ENCODE measurements at places on chromosomes 6 and 20. TPM values are rescaled to one million over a fixed set of nuclear protein-coding genes. Genes with fewer than 3 reads are reported as not detected.

DNA sequence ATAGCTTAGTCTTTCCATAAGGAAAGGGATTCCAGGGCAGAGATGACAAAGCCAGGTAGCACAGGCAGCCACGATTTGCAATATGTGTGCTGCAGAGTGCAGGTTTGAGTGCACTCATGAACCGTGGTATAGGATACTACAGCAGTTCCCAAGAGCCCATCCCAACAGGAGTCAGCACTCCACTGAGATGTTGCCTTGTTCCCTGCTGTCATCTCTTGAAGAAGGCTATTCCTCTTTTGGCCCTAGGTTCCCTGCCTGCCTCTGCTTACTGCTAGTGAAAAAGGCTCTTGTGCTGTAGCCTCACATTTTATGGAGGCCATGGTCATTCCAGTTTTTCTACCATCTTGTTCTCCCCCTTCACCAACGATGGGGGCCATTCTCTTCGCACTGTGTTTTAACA is 40.2 kb downstream of the RALY start:
- DNase-seq, result no peak

BHLHE23 gene
- not detected for total RNA-seq

RIPOR2 gene
- total RNA-seq, result 260 TPM

DNA sequence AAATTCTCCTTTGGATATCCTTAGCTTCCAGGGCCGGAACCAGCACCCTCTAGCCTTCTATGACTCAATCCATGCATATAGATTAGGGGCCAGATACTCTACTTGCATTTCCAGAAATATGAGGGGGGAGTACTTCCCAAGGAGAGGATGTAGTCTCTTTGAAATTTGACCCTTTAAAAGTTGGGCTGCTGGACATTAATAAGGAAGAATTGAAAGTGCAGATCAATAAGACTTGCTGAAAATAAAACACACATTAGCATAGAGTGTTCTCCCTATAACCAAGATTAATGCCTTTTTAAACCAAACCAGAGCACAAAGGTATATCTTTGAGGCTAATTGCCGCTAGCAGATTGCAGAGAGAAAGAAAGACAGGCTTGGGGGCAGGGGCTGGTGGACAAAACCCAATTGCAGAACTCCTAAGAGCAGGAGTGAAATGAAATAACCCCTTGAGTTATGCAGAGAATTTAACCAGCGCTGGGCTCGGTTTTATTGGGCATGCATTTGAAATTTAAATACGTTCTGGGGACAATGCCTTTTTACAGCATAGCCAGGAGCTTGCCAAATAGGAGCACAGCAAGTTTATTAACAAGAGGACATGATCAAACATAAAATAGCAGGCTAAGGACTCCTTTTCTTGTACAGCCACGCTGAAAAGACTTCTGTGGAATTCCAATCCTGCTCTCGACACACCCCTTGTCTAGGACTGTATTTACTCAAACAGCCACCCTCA is 108.2 kb upstream of the SALL4 start:
- DNase-seq, result no peak

- no peak for DNase-seq
These were observed at the start of gene PRDM13 for GRCh38 chr6:99606656-99607415. PRDM13 (plus strand) TSS chr6:99606833; CDS start chr6:99607035, 202 bp downstream.

DNA sequence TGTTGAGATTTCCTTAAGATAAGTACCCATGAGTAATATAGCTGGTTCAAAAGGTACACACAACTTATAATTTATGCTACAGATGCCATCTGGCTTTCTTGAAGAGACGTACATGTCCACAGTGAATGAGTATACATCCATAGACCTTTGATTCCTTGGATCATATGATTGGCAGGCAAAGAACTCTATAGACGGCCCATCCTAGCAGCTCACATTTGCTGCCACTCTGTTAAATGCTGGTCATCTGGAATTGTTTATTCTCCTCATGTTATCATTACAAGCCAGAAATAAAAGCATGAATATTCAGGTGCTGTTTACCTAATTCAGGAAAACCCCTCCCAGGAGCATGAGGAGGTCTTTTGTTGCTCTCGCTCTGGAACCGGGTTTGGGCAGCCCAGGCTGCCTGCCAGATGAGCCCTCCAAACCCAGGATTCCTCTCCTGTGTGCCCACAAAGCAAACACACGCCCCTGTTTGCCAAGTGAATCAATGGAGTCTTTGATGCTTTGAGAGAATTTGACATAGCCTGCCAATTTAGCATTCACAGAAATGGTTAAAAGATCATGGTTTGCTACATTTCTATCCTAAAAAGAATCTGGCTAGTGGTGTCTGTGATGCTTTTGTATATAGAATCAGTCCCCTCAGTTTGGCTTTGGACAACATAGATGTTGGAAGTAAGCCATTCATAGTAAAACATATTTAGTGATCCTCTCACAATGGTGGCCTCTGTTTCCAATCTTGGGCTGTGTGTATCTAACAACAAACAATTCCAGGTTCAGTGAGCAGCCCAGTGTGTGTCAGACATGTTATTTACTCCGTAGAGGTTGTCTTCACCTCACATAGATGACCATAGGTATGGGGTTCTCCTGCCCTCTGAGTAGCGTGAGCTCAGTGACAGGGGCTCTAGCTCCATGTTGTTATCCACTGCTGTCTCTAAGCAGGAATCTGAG is 17.5 kb upstream of the PLCG1 start:
- DNase-seq, result no peak

- no peak for DNase-seq
These were observed 144.5 kb downstream of the VEGFA start for GRCh38 chr6:43914272-43915147.

- no peak for DNase-seq
These were observed 18.6 kb downstream of the TREML2 start for GRCh38 chr6:41182069-41183034.

DNA sequence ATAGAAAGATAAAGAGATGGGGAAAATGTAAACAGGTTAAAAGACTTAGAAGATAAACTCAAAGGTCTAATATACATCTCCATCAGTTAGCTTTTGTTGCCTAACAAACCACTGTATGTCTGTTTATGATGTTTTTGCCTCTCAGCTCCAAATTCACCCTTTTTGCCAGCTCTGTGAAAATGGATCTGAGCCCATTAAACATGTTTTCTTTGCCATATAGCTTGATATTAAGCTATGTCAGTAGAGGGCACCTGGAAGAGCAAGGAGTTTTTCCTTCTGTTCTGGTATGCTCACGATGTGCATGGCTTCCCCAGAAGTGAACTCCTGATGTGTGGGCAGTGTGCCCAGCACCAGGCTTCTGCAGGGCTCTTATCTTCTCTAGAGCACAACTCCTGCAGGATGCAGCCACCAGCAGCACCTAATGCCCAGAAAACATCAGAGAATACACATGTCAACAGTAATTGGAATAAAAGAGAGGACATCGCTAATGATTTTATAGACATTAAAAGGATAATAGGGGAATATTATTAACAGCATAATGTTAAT is 14.6 kb upstream of the SNX9 start:
- no peak for DNase-seq

HLA-DPA1 gene
- 718 TPM for total RNA-seq

CYP39A1 gene
- not detected for total RNA-seq

JPH2 gene
- total RNA-seq, result not detected

DNA sequence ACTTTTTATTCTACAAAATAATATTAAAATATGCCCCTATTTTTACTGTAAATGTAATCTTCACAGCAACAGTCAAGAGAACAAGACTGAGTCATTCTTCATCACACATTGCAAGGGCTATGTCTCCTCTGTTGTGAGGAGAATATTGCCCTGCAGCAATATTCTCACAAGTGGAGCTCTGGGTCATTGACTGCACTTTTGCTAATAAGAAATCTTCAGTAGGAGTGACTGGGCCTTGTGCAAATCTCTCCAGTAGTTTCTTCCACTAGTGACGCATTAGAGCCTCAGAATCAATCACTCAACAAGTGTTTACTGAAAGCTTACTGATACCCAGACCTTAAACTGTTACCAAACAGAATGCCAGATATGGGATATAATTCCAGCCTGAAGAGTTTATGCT is 49.1 kb downstream of the LAMA2 start:
- DNase-seq, result no peak

ADTRP gene
- total RNA-seq, result 1.4 TPM

DNA sequence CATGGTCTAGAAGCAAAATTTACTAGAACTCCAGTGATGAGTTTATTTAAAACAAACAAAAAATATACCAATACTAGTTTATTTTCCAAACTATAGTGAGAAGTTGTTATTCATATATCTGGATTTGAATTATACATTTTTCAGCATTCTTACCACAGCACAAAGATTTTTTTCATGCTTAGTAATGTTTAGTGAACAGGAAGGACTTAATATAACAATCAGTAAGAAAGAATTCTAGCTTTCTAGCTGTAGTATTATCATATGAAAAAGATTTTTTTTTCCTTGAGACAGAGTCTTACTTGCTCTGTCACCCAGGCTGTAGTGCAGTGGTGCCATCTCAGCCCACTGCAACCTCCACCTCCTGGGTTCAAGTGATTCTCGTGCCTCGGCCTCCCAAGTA is 13.8 kb downstream of the MARCKS start:
- no peak for DNase-seq

FAM83B gene
- total RNA-seq, result not detected

- DNase-seq, result no peak
These were observed 123.2 kb downstream of the BACH2 start for GRCh38 chr6:90173262-90173925.

ADAM33 gene
- not detected for total RNA-seq

DNA sequence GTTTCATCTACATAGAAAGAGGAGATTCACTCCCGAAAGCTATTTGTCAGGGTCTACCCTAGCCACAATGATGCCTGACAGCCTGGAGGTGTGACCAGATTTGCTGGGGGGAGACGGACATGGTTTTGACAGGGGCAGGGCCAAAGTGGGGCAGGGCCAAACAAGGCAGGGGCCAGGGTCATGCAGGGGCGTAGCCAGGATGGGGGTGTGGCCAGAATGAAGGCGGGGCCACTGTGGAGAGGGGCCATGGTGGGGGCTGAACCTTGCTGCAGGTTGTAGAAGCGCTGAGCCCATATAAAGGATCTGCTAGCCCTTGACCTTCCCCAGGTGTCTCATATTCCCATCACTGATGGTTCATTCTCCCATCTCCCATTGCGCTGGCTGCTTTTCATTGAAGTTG is 184.1 kb upstream of the SULF2 start:
- DNase-seq, result no peak

SCRT2 gene
- not detected for total RNA-seq

GRCh38 chr6:158586652-158587051 is 26.8 kb downstream of the TMEM181 start:
- no peak for DNase-seq

- no peak for DNase-seq
These were observed 296.0 kb downstream of the SMOC2 start for GRCh38 chr6:168737014-168737413.

GRCh38 chr6:116256694-116257093 is 2.8 kb upstream of the TSPYL4 start:
- DNase-seq, result no peak

- DNase-seq, result no peak
These were observed 288.9 kb upstream of the ZNF337 start for GRCh38 chr20:25985597-25985996.

DNA sequence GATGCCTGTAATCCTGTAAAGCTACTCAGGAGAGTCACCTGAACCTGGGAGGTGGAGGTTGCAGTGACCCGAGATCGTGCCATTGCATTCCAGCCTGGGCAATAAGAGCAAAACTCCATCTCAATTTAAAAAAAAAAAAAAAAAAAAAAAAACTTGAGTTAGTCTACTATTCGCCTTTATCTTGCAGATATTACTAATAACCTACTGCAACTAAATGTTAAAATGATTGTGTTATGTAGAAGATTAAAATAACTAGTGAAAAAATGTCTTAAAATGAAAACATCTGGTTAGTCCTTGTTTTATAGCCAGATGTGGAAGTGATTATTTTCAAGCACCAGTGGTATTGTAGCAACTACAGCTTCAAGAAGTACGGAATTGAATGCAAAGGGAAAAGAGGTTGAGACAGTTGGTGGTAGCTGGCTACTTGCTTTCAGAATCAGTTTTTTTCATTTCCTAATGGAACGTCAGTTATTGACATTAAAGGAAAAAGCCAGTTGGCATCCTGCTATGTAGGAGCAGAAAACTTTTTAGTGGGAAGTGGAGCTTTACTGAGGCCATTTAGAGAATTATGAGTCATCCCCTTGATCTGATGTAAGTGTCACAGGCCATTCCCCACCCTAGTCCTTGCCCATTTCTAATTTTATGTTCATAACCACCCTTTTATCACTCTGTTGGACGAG is 43.8 kb upstream of the DYNLRB1 start:
- no peak for DNase-seq

- DNase-seq, result no peak
These were observed 11.5 kb upstream of the SSR1 start for GRCh38 chr6:7324520-7324919.

TRIM40 gene
- not detected for total RNA-seq

DNA sequence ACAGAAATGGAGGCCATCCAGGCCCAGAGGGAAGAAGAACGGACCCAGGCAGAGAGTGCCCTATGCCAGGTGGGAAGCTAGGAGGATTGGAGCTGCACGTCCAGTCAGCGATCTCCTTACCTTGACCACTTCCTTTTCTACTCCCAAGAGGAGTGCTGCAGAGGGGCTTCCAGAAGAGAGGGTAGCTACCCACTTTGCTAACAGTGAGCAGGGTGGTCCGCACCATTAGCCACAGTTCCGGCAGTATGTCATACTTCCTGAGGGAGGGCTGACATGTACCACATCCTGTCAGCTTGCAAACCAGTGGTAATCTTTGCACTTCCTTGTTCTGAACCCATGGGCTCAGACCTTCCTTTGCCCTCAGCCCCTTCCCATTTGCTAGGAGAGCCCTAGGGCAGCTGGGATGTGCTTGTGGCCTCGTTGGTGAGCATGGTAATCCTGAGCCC is 35.4 kb downstream of the CEP250 start:
- peak; percentile 44 for DNase-seq

TRDN gene
- total RNA-seq, result not detected

DNA sequence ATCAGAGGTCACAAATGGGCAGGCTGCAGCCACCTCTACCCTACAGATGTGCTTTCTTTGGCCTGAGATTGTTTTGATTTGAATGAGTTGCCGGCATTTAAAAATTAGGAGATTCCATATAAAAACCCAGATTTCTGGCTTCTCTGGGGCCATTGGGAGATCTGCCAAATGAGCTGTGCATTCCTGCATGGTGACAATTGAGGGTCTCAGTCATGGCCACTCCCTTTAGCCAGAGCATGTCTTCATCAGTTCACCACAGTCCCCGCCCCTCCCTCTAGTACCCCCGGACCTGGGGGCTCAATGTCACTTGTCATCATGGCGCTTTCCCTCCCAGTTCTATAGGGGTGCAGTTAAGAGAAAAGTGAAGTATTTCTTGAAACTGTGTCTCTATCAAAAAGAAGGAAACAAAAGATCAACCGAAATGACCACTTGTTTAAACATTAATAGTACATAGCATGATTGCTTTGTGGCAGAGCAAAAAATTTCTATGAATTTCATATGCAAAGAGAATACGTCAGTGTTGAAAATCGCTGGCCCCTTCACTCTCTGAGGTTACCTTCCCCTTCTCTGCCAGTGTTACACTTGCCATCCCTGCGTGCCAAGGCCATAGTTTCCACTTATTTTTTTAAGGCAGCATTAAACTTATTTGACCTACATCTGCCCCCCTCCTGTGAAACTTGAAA is 21.1 kb downstream of the EYA2 start:
- DNase-seq, result no peak

- no peak for DNase-seq
These were observed 233.1 kb upstream of the SUPT3H start for GRCh38 chr6:45610832-45611231.

GRCh38 chr20:34567892-34568865 is 9.7 kb downstream of the MAP1LC3A start:
- DNase-seq, result no peak
